Activated gamma-delta T cell (primary cell): ENCODE measurements at places on chromosomes 12 and 14.

DNA sequence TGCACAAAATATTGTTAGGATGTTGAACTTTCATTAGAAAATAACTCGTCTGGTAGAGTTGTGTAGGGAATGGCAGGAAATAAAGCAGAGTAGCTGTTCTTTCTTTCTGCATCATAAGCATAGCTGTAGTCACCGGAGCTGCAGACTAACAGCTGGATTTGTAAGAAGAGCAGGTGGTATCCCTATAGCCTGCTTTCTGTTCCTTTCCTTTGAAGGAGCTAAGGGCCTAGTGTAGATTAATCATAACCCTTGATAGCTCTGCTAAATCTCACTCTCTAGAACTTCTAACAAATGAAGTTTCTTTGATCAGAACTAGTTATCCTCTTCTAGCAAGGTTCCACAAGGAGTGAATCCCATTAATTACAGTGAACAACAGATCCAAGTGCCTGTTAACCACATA lies 3.5 kb downstream of the LMO3 start:
- DNase-seq, result no peak

- DNase-seq, result no peak
Observed at GRCh38 chr14:27427796-27428195, 830.0 kb upstream of the NOVA1 start.

DNA sequence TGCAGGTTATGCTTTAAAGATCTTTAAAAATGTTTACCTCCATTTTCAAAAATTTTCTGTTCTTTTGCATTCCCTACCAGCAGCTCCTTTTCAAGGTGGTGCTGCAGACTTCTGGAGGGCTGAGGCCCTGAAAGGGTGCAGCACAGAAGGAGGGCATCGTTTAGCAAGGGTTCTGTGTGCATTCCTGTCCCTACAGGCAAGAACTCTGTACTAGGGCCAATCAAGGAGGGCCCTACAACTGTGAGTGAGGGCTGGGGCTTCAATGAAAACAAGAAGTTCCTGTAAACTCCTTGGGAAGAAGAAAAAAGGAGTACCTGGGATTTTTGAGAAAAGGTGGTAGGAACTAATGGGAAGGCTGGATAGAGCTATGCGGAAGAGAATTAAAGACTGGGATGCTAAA lies 50.7 kb upstream of the CSRP2 start:
- DNase-seq, result no peak

- peak; percentile 49 for DNase-seq
Observed at GRCh38 chr14:58298477-58299400, at the start of gene ARID4A. Gene ARID4A, plus strand, starts transcription at chr14:58298555. Its CDS starts 1,300 bp downstream, at chr14:58299855.

GRCh38 chr14:70755655-70756054 lies 53.7 kb downstream of the MAP3K9 start:
- no peak for DNase-seq

GRCh38 chr12:57741413-57741789 lies 2.9 kb upstream of the AGAP2 start:
- no peak for DNase-seq

DNA sequence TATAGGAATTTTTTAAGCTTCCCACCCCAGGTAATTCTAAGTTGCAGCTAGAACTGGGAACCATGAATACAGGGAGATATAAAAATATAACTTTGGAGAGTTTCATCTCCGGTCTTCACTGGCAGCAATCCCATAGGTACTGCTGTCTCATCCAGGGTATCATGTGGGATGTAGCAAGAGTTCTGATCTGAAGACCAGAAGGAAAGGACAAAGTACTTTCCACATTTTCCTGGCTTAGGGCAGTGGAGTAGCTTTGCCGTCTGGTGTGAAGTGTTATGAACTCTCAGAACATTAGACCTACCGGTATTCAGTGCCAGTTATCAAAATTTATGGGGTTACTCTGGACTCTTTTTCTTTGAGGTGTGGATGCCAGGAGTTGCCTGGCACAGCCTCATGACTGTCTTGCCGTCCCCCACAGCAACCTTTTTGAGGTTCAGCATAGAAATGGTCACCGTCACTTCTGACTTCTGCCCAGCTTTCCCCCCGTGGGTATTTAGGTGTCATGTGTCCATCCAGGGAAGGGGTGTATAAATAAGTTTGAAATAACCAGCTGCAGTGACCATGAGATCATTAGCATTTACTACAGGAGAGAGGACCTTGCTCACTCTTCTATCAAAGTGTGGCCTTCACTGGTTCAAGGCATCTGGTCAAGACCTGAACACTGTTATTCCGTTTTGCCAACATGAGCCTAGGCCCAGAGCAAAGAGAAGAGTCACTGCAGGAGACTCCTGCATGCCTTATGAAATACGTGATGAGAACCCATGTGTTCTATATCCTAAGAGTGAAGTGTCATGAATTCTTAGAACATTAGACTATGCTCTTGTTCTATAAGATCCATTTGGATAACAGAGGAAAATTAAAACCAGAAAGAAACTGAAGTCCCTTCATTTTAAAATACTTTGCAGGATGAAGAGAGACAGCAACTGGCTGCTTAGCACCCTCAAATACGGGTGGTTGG lies 22.2 kb downstream of the TMEM233 start:
- no peak for DNase-seq

DNA sequence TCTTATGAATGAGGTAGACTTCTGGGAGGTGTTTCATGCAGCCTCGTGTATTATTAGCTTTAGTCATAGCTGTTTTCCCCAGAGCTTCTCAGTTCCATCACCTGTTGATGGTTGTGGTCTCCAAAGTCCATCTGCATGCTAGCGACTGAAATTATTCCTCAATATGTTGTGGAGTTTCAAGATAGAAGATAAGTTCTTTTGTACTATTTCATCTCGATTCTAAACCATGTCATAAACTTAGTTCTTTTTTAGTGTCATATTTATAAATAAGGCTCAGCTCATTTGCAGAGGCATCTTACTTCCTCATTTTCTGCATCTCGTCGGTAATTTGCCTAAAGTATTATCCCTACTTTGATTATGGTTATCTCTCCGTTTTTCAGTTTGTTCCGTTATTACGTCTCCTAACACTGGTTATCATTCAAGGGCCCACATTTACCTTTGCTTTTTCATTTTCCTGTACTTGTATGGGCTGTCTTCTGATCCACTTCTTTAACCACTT lies 119.1 kb downstream of the ITPR2 start:
- DNase-seq, result no peak

- DNase-seq, result no peak
Observed at GRCh38 chr12:47786662-47787280, 13.7 kb downstream of the SLC48A1 start.

- DNase-seq, result no peak
Observed at GRCh38 chr14:94340533-94340932, 17.4 kb upstream of the SERPINA6 start.

- no peak for DNase-seq
Observed at GRCh38 chr12:57838594-57839302, 7.8 kb downstream of the CTDSP2 start.

GRCh38 chr14:54087376-54087775 lies 130.8 kb upstream of the BMP4 start:
- no peak for DNase-seq

DNA sequence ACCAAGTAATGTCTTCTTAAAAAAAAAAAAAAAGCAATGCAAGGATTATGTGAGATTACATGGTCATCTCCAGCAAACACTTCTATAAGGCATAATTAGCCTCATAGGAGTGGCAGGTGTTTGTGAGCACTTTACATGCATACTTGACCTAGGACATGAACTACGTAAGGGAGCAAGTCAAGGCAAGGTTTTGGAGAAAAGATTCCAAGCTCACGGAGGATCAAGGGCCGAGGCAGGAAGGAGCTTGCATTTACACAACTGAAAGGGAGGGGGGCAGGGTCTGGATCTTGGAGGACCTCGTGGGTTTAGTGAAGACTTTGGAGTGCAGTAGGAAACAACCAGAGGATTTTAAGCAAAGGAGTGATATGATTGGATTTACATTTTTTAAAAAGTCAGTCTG lies 112.5 kb downstream of the CCER1 start:
- no peak for DNase-seq

DNA sequence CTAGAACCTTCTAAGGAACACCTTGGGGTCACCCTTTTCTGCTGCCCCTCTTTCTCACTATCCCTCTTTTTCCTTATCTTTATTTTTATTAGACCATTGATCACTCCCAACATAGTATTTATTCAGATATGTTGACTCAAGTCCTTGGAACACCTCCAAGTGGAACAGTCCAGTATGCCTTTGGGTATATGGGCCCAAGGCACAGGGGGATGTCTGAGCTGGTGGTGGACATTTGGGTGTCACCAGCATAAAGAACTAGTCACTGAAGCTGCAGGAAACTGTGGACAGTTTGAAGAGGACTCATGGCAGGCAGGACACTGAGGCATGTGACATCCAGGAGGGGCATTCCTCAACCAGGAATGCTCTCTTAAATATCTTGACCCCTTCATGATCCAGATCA lies 105.6 kb downstream of the VEZT start:
- DNase-seq, result no peak

- no peak for DNase-seq
Observed at GRCh38 chr12:52682381-52682660, 2.1 kb upstream of the KRT1 start.

GRCh38 chr12:19093218-19093617 lies 36.3 kb upstream of the PLEKHA5 start:
- DNase-seq, result no peak

GRCh38 chr12:62750941-62751809 lies 183.8 kb downstream of the PPM1H start:
- DNase-seq, result no peak

- DNase-seq, result no peak
Observed at GRCh38 chr12:52555577-52555976, 2.6 kb upstream of the KRT71 start.

DNA sequence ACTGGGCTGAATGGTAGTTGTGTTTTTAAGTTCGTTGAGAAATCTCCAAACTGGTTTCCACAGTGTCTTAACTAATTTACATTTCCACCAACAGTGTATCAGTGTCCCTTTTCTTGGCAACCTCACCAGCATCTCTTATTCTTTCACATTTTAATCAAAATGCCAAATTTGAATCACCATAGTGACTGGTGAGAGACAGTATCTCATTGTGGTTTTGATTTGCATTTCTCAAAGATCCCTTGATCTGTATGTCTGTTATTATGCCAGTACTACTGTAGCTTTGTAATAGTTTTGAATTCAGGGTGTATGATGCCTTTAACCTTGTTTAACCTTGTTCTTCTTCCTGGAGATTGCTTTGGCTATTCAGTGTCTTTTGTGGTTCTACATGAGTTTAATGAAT lies 2.2 kb upstream of the EIF2S3B start:
- DNase-seq, result no peak

GRCh38 chr12:84874125-84874824 lies 38.3 kb downstream of the SLC6A15 start:
- no peak for DNase-seq

- no peak for DNase-seq
Observed at GRCh38 chr14:104196461-104197140, 58.2 kb downstream of the KIF26A start.

- DNase-seq, result no peak
Observed at GRCh38 chr14:104290756-104291122, 152.4 kb downstream of the KIF26A start.

DNA sequence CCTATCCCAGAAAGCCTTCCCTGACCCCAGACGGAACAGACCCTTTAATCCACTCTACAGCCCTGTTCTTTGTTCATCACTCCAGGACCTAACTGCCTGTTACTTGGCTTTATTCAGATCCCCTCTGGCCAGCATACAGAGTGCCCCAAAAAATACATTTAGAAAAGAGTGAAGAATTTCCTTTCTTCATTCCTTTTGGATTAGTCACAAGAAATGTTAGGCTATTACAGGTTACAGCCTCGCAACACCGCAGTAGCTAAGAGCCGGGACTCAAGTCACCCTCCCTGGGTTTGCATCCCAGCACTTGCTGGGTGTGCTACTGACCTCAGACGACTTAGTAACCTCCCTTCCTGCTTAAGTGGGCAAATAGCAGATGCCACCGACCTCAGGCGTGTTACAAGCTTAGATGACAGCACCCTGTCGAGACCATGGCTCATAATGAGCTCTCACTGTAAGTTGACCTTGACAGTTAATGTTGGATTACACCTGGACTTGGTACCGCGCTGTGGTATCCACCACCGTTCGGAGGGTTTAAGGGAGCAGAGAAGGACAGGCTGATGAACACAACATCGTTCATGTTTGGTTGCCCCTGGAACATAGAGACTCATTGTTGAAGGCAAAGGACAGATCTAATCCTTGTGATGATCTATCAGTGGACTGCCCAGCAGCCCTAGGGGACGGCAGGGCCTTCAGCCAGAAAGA lies 12.9 kb downstream of the GLRX5 start:
- no peak for DNase-seq

DNA sequence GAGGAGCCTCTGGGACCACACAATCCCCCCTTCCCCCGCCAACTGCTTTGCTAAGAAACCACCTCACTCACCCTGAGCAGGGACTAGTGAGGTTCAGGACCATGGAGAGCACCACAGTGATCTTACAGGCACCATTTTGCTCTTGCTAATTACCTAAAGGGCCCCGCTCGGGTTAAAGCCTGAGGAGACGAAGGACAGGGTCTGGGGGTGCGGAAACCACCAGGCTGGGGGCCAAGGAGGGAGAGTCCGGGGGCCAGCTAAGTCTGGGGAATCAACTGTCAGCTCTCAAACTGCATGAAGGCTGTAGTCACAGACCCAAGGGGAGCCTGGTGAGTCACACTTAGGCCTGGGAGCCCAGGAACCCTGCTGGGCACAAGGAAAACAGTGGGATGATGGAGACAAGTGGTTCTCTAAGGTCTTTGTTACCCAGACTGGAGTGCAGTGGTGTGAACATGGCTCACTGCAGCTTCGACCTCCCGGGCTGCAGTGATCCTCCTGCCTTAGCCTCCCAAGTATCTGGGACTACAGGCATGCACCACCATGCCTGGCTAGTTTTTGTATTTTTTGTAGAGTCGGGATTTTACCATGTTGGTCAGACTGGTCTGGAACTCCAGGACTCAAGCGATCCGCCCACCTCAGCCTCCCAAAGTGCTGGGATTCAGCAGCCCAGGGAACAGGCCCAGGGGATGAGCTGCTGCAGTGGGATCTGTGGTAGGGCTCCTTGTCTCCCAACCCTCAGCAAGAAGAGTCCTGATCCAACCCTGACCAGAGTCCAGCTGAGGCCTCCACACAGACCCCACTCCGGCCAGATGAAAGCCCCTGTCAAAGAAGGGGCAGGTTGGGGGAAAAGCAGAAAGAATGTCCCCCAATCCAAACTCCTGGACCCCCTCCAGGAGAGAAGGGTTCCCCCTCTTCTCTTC lies 98.8 kb downstream of the CALM1 start:
- no peak for DNase-seq

- no peak for DNase-seq
Observed at GRCh38 chr14:53470351-53471043, 317.4 kb upstream of the DDHD1 start.

GRCh38 chr14:67199016-67199415 lies 9.8 kb downstream of the GARIN2 start:
- no peak for DNase-seq
